ENCODE measurements at places on chromosomes 12 and 14.

DNA sequence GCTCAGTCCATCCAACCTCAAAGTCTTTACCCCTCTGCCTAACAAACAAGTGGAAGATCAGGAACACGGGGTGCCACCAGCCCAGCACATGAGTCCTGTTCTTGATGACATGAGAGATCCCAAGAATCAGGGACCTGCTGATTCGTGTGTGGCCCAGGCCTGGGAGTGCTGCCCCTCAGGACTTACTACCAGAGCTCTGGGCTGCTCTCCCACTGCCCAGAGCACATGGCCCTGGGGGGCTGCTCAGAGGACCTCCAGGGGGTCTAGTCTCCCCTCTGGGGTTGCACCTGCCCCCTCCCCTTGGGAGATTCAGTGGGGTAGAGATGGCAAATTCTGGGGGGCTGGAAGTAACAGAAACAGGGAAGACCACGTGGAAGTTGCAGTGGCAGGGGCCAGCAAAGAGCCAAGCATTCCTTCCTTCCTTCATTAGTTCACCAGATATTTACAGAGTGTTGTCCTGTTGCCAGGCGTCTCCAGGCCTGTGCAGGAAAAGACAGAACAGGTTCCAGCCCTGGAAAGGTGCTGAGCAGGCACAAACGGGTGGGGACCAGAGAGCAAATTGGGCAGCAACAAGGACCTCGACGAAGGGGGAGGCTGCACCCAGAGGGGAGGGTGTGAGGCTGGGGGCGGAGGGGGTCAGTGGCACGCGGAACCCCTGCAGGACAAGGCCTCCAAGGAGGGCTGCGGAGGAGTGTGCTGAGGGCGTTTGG lies 45.1 kb upstream of the MEG3 start:
- DNase-seq, result no peak

- DNase-seq, result peak; percentile 43
Observed at GRCh38 chr14:100981809-100982208, 78.3 kb upstream of the RTL1 start.

- DNase-seq, result peak; percentile 13
Observed at GRCh38 chr14:45716572-45716971, 463.6 kb upstream of the MIS18BP1 start.

GRCh38 chr12:109125791-109126190 lies 9.4 kb downstream of the ACACB start:
- no peak for DNase-seq

- no peak for DNase-seq
Observed at GRCh38 chr14:65819569-65819968, 407.0 kb downstream of the FUT8 start.

DNA sequence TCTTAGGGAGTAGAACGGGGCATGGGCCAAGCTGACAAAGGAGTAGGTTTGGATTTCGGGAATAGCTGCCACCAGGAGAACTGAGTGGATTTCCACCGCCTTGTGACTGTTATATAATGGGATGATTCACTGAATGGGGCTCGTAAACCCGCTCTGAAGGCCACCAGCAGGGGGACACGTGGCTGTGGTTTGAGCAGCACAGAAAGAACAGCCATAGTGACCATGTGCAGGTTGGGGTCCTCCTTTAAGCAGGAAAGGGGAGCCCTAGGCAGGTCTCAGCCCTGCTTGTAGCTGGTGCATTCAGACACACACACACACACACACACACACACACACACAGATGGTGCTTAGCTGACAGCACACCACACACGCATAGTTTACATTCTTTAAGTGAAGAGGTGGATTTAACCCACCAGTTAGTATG lies 8.6 kb upstream of the ASB2 start:
- DNase-seq, result peak; percentile 33

DNA sequence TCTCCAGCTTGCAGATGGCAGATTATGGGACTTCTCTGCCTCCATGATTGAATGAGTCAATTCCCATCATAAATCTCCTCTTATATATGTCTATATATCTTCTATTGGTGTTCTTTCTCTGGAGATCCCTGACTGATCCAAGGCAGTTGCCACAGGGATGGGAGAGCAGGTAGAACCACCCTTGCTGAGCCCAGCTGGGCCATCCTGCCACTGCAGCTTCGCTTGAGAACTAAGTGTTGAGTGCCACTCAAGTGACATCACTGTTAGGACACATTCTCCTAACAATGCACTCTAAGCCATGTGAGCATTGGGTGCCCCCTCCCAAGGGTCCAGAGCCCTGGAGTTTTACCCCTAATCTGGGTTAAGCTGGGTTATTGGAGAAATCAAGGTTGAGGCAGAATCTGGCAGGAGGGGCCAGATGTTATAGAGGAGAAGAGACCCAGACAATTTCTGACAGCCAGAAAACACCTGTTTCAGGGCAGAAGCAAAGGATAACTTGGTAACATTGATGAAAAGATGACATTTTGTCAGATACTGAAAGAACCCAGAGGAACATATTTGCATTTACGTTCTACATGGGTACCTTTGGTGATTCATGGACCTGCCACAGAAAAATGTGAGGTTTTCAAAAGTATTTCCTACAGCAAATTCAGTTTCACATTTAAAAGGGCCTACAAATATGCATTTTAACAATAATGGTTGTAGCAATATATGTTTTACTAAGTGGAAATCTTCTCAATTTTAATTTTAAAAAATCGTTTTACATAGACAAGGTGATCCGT lies 57.2 kb upstream of the MAX start:
- DNase-seq, result no peak

DNA sequence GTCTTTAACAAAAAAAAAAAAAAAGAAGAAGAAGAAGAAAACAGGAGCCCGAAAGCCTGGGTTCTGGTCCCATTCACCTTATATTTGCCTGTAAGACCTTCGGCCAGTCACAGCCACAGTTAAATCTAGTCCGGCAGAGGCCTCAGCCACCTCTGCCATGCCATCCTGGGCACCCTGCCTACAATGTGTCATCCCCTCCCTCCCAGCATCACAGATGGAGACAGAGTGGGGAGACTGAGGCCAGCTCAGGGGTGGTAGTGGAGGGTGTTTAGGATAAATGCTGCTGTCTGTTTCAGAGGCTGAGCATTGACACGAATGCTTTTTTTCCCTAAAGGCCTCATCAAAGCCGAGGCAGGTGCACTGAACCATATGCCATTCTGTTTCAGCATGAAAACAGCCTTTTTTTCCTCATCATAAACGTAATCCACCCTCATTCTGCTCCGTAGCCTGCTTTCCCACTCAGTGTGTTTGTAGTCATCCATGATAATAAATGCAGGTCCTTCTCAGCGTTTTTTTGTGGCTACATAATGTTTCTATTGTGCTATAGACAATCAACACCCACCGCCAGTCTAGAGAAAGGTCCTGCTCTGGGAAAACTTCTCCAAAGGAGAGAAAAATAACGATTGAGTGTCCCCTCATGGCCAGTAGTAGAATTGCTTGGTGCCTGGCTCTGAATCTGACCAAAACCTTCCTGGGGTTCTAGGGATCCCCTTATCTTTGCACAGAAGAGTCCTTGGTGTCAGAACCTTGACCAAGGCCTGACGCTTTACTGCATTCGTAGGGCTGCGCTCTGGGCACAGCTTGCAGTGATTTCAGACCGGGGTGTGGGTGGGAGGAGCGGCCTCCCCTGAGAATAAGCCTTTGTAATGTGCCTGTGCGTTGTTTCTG lies 41.1 kb upstream of the TSPAN9 start:
- DNase-seq, result no peak

DNA sequence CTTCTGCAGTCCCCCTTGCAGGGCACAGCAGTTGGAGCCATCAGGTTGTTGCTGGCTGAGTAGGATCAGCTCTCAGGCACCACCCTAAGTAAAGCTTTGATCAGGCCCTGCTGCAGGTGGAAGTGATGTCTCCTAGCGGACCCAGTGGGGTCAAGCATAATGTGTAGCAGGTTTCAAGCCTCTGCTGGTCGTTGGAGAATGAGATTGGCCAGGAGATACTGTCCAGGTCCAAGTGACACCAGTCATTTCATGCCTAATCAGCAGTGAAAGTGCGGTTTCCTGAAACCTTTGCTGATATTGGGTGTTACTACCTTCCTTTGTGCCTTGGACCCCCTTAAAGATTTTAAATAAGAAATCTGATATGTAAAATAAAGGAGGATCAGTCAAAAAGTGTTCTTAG lies 72.6 kb downstream of the SUSD6 start:
- DNase-seq, result no peak

GRCh38 chr14:68404146-68404527 lies 388.7 kb downstream of the ZFP36L1 start:
- DNase-seq, result no peak

DNA sequence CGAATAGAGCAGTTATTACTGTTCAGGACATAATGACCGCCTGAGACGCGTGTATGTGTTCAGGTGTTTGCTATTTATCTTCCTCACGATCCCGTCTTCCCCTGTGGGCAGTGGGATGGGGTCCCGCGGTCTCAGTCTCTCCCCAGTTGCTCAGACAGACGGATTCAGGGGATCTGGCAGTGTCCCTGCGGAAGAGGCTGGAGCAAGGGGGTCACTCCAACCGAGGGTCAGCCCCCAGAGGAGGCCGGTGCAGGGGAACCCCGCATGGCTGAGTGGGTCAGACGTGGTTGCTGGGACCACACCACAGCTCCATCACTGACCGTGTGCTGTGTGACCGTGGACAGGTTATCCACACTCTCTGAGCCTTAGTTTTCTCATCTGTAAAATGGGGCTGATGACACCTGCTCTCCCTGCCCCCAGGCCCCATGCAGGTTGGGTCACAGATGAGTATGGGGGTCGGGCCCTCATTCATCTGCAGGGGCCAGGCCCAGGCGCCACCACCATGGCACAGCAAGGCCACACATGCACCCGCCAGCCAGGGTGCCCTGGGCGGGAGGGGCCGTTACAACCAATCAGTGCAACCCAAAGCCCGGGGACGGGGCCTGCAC lies 5.2 kb downstream of the MMP17 start:
- no peak for DNase-seq

DNA sequence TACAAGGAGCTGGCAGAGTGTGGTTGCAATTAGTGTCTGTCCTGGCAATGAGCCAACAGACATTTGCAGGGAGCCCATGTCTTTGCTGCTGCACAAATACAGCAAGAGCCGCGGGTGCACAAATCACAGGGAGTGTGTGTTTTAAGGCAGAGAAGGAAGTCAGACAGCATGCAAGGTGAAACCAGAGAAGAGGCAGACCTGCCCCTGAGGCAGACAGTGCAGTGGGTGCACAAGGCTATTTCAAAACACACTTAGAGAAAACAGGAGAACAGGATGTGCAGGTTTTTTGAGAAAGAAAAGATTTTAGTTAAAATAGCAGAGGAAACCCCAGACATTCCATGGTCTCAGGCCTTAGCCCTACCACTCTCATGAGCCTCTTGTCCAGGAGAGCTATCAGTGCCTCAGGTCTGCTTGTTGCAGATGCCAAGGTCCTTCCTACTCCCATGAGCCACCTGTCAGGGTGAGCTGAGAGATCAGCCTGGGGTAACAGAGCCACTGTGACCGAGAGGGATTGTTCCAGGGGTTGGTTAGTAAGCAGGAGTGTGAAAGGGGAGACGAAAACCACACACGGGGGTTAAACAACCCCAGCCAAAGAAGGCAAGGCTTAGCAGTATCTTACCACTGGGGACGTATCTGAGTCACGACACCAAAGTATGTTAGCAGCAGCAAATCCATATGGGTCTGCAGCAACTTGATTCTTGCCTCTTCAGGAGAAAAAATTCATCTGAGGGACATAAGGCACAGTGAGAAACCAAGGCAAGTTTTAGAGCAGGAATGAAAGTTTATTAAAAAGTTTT lies 78.1 kb downstream of the C14orf132 start:
- DNase-seq, result no peak

DNA sequence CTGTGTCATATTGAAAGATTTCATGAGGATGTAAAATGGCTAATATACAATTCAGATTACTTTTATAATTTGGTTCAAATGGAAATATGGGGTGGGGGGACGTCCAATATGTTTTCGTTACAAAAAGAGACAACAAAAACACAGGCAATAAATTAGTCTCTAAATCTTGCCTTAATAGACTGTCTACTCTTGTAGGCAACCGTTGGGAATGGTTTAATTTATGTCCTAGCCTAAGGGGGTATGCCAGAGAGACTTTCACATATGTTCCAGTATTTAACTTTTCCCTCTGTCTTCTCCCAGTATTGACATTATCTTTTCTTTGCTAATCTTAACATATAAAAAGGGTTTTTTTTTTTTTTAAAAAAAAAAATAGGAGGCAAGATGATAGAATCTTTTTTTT lies 41.5 kb upstream of the LIN7A start:
- DNase-seq, result no peak

DNA sequence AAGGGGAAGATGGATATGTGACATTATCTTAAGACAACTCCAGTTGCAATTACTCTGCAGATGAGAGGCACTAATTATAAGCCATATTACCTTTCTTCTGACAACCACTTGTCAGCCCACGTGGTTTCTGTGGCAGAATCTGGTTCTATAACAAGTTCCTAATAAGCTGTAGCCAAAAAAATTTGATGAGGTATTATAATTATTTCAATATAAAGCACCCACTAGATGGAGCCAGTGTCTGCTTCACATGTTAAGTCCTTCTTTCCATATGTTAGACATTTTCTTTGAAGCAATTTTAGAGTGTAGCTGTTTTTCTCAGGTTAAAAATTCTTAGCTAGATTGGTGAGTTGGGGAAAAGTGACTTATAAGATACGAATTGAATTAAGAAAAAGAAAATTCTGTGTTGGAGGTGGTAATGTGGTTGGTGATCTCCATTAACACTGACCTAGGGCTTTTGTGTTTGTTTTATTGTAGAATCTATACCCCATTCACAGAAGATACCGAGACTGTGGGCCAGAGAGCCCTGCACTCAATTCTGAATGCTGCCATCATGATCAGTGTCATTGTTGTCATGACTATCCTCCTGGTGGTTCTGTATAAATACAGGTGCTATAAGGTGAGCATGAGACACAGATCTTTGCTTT lies 36.9 kb downstream of the PSEN1 start:
- peak; percentile 29 for DNase-seq

DNA sequence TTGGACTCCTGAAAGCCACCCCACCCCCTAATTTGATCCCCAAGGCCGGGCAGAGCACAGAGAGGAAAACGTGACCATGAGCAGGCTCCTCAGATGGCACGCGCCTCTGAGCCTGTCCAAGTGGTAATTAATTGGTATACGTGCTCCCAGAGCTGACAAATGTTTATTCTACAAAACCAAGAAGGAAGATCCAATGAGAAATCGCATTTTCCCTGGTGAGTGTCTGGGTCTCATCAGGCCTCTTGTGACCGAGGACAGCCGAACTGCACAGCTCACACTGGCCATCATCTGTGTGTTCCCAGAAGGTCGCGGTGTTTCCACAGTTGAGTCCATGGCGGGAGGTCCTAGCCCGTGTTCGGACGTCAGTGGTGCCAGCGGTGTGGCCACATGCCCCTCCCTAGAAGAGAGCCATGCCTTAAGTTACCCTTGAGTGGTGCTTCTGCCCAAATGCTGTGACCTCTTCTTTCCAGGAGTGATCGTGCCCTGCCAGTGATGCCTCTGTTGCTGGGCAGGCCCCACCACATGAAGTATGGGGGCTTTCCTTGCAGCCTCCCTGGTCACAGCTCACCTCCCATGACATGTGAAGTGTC lies 317.5 kb upstream of the RTL1 start:
- DNase-seq, result no peak

DNA sequence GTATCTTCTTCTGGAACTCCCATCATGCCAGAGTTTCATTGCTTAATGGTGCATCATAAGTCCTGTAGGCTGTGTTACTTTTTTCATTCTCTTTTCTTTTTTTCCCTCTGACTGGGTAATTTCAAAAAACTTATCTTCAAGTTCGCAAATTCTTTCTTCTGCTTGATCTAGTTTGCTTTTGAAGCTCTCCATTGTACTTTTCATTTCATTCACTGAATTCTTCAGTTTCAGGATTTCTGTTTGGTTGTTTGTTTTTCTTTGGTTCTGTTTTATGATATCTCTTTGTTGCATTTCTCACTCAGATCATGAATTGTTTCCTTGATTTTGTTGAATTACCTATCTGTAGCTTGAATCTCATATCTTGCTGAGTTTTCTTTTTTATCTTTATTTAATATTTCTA lies 83.3 kb upstream of the PRMT8 start:
- DNase-seq, result no peak

All from foreskin fibroblast (primary cell).